Right hindlimb (tissue), 1 donor: ENCODE measurements at places on chromosomes 3 and 15.
A peak's percentile ranks its signal among the peaks of the same experiment; 100 is the strongest.

- no peak for DNase-seq
These were observed 34.9 kb upstream of the POLR2M start for GRCh38 chr15:57671636-57672035.

DNA sequence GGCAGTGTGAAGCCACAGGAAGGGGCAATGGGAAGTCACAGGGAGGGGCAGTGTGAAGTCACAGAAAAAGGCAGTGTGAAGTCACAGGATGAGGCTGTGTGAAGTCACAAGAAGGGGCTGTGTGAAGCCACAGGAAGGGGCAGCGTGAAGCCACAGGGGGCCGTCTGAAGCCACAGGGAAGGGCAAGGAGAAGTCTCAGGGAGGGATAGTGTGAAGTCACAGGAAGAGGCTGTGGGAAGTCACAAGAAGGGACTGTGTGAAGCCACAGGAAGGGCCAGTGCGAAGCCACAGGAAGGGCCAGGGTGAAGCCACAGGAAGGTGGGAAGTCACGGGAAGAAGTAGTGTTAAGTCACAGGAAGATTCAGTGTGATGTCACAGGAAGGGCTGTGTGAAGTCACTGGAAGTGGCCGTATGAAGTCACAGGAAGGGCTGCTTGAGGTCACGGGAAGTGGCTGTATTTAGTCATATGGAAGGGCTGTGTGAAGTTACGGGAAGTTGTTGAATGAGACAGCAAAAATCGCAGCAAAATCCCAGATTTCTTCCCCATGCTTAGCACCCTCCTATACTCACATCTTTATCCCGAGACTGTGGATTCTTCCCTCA is 38.6 kb downstream of the GASK1A start:
- no peak for DNase-seq

GRCh38 chr3:115071166-115071565 is 75.9 kb downstream of the ZBTB20 start:
- DNase-seq, result no peak

- DNase-seq, result no peak
These were observed 56.5 kb upstream of the GOLGA6L2 start for GRCh38 chr15:23503576-23503975.

- DNase-seq, result no peak
These were observed 156.3 kb downstream of the LPP start for GRCh38 chr3:188310270-188310710.

DNA sequence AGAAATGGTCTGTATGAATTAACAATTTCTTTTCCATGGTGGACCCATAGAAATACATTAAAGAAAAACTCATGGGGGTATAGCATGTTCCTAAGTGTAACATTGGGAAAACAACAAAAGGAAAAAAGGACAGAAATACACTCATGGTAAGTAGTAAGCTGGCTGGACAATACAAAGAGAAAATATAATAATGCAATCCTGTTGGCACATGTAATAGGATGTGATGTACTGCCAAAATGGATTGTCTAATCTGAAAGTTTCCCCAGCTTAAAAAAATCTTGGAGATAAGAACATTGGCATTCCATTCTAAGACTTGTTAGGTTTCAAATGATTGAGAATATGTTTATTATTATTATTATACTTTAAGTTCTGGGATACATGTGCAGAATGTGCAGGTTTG is 128.1 kb downstream of the MBNL1 start:
- DNase-seq, result no peak

DNA sequence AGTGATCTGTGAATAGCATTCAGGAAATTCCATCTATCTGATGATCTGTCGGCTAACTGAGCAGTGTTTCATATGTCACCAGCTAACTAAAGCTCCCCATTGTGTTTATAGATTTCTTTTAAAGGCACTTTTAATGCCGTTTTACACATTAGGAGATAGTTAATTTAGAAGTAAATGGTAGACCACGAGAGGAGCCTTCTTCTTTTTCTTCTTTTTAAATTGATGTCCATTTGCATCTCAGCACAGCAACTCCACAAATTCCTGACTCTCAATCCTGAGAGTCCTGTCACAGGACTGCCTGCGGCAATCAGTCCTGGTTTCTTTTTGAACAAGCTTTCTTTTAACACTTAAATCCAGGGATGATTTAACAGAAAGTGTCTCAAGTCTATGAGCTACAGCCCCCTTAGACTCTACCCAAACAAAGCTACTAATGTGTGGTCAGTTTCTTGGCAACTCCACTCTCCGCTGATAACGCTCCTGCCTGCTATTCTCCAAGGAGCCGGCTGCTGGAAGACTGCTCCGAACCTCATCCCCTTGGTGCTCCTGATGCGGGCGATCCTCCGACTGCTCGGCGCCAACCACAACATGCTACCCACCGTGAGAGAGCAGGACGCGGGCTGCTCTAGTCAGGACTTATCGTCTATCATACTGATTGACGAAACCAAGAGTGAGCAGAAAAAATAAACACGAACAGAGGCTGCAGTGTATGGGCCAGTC is 421.4 kb downstream of the MECOM start:
- peak; percentile 30 for DNase-seq

DNA sequence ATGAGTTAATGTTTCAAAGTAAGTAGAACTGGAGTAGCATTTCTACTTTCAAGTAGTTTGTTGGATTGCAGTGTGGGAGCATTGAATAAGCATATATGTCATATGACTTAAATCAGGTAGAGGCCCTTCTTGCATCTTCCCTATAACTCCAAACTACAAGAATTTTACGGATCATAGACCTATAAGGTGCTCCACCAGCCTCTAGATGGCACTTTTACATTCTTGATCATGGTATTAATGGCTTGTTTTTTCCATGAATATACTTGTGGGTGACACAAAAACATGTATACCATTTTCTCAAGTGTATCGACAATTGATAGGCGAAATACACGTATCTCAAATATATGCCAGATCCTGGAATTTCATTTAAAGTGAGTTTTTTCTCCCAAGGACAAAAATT is 311.1 kb downstream of the ZPLD1 start:
- no peak for DNase-seq

DNA sequence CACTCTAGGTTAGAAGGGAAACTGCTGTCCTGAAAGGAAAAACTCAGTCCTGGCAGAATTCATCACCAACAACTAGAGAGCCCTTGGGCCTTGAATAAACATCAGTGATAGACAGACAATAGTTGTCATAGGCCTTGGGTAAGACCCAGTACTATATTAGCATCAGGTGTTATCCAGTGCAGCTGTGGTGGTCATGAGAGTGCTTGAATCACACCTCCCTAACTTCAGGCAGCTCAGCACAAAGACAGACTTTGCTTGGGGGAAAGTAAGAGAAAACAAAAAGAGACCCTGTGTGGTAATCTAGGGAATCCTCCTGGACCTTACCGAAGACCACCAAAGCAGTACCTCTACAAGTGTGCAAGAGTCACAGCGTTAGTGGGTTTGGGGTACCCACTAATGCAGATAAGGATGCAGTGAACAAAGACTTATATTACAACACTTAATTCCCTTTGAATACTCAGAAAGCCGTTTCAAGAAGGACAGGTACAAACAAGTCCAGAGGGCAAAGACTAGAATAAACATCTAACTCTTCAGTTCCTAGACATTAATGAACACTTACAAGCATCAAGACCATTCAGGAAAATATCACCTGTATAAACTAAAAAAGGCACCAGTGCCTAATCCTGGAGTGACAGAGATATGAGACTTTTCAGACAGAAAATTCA is 332.3 kb upstream of the EPHA3 start:
- no peak for DNase-seq

DNA sequence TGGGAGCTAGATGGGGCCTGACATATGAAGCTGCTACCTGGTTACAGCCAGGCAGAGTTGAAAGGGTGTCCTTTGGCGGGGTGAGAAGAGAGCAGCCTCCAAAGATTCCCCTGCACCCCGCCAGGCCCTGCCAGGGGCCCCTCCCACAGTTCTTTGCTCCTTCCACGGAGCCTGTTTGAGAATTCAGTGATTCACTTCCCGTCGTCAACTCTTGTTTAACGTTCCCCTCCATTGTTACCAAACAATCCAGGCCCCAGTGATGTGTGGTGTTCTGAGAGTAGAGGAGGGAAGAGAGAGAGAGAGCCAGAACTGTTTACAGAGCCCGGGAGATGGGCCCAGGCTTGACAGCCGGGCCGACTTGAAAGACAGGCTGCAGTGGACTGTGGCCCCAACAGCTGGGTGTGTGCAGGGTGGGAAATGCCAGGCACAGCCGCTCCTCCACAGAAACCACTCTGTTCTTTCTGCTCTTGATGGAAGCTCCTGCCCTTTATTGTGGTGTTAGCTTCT is 81.5 kb downstream of the SMAD3 start:
- DNase-seq, result peak; percentile 67

GRCh38 chr3:151789853-151790463 is 24.0 kb upstream of the AADAC start:
- no peak for DNase-seq

DNA sequence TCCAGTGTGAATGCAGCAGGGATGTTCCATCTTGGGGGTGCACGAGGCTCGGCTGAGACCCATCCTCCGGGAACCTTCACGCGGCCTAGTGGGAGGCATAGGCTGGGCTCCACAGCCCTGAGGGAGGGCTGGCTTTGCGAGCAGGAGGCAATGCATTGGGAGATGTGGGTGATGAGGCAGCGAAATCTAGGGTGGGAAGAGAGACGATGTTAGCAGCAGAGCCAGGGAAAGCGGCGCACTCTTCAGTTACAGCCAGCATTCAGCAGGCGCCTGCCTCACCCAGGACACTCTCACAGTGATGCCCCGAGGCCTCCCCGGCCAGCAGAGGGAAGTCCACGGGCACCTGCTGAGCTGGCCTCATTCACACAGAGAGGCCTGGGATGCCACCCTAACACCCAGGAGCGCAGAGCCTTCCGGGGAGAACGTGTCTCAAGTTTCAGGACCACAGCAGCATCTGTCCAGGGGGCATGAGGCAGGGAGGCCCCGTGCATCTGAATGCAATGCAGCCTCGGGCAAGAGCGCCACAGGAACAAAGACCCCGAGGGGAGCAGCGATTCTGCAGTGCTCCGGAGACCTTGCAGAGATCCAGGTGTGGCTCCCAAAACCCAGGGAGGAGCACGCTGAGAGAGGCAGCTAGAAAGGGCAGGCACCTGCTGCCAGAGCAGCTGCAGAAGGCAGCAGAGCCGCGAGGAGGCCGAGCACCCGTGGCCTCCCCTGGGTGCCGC is 102.4 kb downstream of the NUP210 start:
- DNase-seq, result no peak

- DNase-seq, result no peak
These were observed 580 bp upstream of the RUBCN start for GRCh38 chr3:197737319-197737649.

DNA sequence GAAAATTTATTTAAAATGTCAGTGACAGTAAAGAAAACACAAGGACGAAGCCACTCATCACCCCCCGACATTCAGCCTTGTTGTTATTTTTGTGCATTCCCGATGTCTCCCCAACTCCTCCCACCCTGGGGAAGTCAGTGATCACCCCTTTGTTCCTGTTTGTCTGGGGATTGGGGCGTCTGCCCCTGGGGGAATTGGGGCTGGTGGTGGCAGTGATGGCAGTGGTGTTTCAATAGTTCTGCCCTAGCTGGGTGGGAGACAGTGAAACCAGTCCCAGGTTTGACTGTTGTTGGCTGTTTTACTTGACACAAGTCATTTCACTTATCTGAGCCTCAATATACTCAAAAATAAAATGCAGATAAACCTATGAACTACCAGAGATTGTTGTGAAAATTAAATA is 33.5 kb downstream of the IRAK2 start:
- DNase-seq, result no peak

- no peak for DNase-seq
These were observed 15.2 kb downstream of the SLC2A2 start for GRCh38 chr3:171011109-171011872.

DNA sequence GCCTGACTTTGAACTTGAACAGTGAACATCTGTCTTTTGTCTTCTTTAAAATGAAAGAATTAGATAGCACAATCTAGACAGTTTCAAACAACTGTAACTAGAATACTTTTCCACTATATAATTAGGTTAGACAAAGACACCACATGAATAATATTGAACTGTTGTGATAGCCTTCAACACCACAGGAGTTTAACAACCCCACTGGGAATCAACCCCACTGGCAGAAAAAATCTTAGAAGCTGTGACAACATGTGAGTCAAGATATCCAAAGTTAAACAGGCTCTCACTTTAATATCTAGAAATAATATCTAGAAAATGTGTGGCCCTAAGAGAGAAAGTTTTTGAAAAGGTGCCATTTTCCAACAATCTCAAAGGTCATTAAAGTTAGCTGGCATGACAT is 64.4 kb upstream of the PRICKLE2 start:
- no peak for DNase-seq

DNA sequence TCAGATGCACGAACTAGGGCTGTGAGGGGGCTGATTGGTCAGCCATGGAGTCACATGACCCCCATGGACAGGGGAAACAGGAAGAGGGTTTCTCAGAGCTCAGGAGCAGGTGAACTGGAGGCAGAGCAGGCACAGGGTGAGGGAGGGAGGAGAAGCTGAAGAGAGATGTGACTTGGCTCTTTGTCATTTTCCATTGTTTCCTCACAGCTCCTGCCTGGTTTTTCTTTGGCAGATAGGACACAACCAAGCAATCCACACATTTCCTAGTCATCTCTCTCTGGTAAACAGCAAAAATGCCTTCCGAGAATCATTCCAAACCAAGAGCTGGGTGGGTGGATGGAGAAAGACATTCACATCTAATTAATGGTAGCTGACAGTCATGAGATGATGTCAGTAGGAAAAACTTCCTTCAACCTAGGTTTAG is 43.4 kb upstream of the LMCD1 start:
- DNase-seq, result no peak

DNA sequence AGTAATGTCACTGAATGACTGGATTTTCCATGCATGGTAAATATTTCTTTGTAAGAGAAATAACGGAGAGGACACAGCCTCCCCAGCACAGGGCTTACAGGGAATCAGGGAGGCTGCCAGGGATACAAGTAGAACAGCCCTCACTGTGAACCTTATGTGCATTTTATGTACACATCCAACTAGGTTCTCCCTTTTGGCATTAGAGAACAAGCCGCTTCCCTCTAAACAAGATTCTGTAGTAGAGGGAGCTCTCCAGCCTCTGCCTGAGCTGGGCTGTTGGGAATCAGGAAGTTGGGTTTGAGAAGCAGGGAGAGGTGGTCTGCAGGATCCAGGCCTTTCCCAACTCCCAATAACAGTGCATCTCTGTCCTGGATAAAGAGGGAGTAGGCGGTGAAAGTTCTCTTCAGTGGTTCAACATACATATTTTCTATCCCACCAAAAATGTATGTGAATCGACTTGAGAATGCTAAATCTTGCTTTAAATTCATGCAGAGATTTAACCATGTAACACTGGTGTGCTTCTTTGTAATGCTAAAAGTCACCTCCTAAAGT is 83.7 kb downstream of the ARNT2 start:
- no peak for DNase-seq

DNA sequence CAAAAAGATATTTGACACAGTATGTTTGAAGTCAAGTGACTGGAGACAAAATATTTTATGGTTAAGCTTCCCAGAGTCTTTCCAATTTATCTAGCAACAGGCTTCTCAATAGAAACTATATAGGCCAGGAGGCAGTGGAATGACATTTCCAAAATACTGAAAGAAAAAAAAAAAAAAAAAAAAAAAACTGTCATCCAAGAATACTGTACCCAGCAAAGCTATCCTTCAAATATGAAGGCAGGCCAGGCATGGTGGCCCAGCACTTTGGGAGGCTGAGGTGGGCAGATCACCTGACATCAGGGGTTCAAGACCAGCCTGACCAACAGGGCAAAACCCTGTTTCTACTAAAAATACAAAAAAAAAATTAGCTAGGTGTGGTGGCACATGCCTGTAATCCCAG is 20.9 kb downstream of the NME9 start:
- no peak for DNase-seq
